Progenitor cell of endocrine pancreas (in vitro differentiated cells): ENCODE measurements at places on chromosomes 2 and 18. TPM values are rescaled to one million over a fixed set of nuclear protein-coding genes. Genes with fewer than 3 reads are reported as not detected.

- DNase-seq: no peak
- H3K4me1 ChIP-seq: no peaks in the 10 kb centered on the region
- no peak overlapping the region for H3K4me3 ChIP-seq
- H3K27ac ChIP-seq: no peak overlapping the region
- no peaks in the 10 kb centered on the region for H3K27me3 ChIP-seq
- no peaks in the 10 kb centered on the region for H3K36me3 ChIP-seq
Observed at GRCh38 chr2:57022496-57022895, 838.7 kb downstream of the CCDC85A start.

- H3K27ac ChIP-seq: no peak overlapping the region
- no peaks in the 10 kb centered on the region for H3K36me3 ChIP-seq
- no peak overlapping the region for H3K4me3 ChIP-seq
- DNase-seq: no peak
- peaks cover 12% of the 10 kb centered on the region for H3K27me3 ChIP-seq
- H3K4me1 ChIP-seq: peaks cover 2% of the 10 kb centered on the region
Observed at GRCh38 chr18:73827801-73828200, 319.8 kb downstream of the FBXO15 start.

DNA sequence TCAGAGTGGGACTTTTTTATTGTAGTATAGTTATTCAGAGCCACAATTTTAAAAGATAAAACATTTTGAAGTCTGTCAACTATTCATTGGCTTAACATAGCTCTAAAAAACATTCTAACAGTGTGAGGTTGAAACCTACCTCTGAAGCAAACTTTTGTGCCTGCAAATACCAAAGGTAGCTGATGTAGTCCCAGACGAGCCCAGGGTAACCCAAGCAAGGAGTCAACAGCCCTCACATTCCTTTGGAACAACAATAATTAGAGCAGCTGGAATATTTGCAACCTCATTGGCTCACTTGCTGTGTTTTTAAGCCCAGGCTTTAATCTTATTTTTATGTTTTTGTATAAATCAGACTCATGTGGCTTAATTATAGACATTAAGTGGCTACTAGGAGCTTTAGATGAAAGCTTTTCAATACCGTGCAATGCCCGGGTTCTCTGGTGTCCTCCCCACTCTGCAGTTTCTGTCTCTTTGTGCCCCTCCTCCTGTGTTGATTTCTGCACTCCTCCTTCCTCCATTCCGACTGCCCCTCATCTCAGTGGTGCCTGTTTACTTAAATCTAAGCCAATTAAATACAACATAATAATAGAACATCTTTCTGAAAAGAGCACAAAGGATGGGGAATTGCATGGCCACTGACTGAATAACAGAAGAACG is 157.9 kb upstream of the UNC80 start:
- DNase-seq: no peak
- no peaks in the 10 kb centered on the region for H3K4me1 ChIP-seq
- no peak overlapping the region for H3K27ac ChIP-seq
- no peaks in the 10 kb centered on the region for H3K36me3 ChIP-seq
- peaks cover 3% of the 10 kb centered on the region for H3K27me3 ChIP-seq

- H3K27me3 ChIP-seq: no peaks in the 10 kb centered on the region
- no peak overlapping the region for H3K4me3 ChIP-seq
- H3K4me1 ChIP-seq: peaks cover 8% of the 10 kb centered on the region
- peak overlapping the region; percentile 68 for H3K27ac ChIP-seq
- no peaks in the 10 kb centered on the region for H3K36me3 ChIP-seq
- DNase-seq: no peak
Observed at GRCh38 chr2:201219328-201220096, 36.6 kb downstream of the CASP10 start.

- H3K27me3 ChIP-seq: no peaks in the 10 kb centered on the region
- H3K4me3 ChIP-seq: no peak overlapping the region
Observed at GRCh38 chr18:38933910-38934510, 1368.4 kb upstream of the CELF4 start.

DNA sequence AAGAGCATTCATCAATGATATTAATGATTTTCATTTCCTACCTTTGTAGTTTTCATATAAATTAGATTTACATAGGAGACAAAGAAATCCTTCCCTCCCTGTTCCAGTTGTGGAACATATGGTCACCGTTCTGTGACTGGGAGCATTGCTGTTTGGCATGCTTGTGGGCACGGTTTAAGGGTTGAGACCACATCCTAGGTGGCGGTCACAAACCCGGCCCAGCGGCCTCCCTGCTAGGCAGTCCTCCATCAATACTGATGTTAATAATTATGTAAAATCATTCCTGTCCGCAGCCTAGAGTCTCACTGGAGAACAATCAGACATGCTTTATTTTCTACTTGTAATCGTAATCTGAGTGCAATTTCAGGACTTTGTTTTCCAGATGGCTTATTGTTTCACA is 117.9 kb downstream of the AGAP1 start:
- no peak overlapping the region for H3K4me3 ChIP-seq
- H3K4me1 ChIP-seq: peaks cover 18% of the 10 kb centered on the region
- DNase-seq: no peak

DNA sequence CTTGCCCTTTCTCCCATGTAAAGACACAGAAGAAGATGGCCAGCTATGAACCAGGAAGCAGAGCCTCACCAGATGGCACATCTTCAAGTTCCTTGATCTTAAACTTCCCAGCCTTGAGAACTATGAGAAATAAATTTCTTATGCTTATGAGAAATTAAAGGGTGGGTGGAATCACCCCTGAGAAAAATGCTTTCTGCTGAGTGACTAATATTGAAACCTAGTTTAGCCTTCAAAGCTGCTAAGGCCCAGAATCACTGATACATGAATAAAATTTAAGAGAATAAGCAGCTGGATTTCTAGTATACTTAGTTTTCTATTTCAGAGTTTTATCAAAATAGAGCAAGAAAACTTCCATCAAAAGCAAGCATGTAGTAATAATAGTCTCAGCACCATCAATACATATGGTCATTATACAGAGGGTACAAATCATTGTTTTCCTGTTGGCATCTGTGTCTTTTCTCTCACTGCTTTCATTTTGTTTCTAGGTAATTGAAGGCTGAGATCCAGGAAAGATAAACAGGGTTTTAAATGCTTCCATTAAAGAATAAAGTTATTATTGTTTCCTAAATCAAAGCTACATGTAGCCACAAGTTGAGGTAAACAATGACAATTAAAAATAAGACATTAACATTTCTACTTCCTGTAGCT is 53.3 kb upstream of the COL5A2 start:
- H3K36me3 ChIP-seq: no peaks in the 10 kb centered on the region
- H3K27ac ChIP-seq: no peak overlapping the region
- no peaks in the 10 kb centered on the region for H3K4me1 ChIP-seq
- H3K27me3 ChIP-seq: no peaks in the 10 kb centered on the region
- H3K4me3 ChIP-seq: no peak overlapping the region

GRCh38 chr2:238645095-238645494 is 202.8 kb upstream of the TWIST2 start:
- DNase-seq: no peak
- H3K27ac ChIP-seq: no peak overlapping the region
- no peak overlapping the region for H3K4me3 ChIP-seq
- peaks cover 2% of the 10 kb centered on the region for H3K27me3 ChIP-seq
- no peaks in the 10 kb centered on the region for H3K4me1 ChIP-seq
- H3K36me3 ChIP-seq: no peaks in the 10 kb centered on the region

- H3K4me3 ChIP-seq: no peak overlapping the region
- no peak overlapping the region for H3K27ac ChIP-seq
- DNase-seq: no peak
- no peaks in the 10 kb centered on the region for H3K36me3 ChIP-seq
Observed at GRCh38 chr18:24553571-24554285, 93.3 kb downstream of the HRH4 start.

GRCh38 chr2:127579231-127579630 is 43.7 kb downstream of the MYO7B start:
- H3K27ac ChIP-seq: no peak overlapping the region
- H3K27me3 ChIP-seq: peaks cover 19% of the 10 kb centered on the region
- H3K4me1 ChIP-seq: peaks cover 1% of the 10 kb centered on the region

DNA sequence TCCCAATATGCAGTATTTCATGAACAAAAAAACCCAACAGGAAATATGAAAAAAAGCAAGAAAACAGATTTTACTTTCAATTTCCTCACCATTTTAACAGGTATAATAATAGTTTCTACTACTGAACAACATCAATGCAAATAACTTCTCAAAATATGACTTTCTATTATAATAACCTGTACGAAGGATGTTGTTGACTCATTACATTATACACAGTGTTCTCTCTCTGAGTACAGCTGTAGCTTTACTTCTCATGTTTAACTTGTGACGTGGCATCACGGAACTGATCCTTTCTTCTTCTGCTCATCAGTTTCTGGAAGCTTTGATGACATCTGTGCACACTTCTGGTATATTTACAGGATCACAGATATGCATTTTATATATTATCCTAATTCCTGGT is 40.0 kb downstream of the FAM228A start:
- no peak overlapping the region for H3K4me3 ChIP-seq
- DNase-seq: no peak
- no peak overlapping the region for H3K27ac ChIP-seq
- no peaks in the 10 kb centered on the region for H3K27me3 ChIP-seq
- H3K4me1 ChIP-seq: no peaks in the 10 kb centered on the region
- peaks cover 14% of the 10 kb centered on the region for H3K36me3 ChIP-seq

GRCh38 chr2:12806549-12807242 is 90.0 kb downstream of the TRIB2 start:
- H3K4me3 ChIP-seq: no peak overlapping the region
- H3K27ac ChIP-seq: no peak overlapping the region
- DNase-seq: no peak
- no peaks in the 10 kb centered on the region for H3K27me3 ChIP-seq
- no peaks in the 10 kb centered on the region for H3K4me1 ChIP-seq

DNA sequence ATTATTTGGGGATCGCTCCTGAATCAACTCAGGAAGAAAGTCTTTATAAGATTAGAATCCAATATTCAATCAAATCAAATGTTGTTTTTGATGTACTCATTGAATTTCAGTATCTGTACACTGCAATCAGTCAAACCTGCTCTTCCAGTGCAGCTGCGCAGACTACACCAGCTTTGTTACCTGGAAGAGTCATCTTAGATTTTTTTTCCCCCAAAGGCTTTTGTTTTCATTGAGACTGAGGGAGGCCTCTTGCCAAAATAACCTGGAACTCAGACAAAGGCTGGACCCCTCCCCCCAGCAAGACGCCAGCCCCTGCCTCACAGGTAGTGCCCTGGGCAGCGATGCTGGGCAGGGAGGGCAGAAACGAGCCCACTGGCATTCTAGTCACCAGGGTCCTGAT is 74.8 kb downstream of the ARHGEF4 start:
- H3K27me3 ChIP-seq: peaks cover 9% of the 10 kb centered on the region
- no peak overlapping the region for H3K4me3 ChIP-seq
- peaks cover 16% of the 10 kb centered on the region for H3K4me1 ChIP-seq
- no peak for DNase-seq

- peaks cover 3% of the 10 kb centered on the region for H3K27me3 ChIP-seq
- no peak overlapping the region for H3K27ac ChIP-seq
- no peak overlapping the region for H3K4me3 ChIP-seq
- H3K4me1 ChIP-seq: no peaks in the 10 kb centered on the region
- H3K36me3 ChIP-seq: no peaks in the 10 kb centered on the region
- DNase-seq: no peak
Observed at GRCh38 chr18:74488864-74489263, 7.3 kb upstream of the CNDP2 start.

DNA sequence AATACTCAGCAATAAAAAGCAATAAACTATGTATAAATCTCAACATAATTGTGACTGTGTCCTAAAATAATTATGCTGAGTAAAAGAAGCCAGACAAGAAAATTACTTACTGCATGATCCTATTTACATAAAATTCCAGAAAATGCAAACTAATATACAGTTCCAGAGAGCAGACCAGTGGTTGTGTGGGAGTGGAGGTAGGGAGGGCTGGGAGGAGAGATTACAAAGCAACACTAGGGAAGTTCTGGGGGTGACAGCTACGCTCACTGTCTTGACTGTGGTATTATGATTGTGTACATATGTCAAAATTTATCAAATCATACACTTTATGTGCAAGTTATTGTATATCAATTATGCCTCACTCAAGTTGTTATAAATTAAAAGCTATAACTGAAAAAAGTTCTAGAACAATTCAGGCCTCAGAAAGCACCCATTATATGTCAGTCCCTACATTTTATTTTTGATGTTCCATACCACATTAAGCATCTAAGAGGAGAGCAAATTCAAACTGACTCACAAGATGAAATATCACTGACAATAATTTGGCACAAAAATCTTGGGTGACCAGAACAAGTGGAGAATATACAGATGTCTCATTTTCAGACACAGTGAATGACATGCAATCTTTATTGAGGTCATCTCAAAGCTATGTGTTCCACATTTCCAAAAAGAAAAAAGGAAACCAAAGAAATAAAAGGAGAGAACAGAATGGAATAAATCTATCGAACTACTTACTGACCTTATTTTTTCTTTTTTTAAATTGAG is 85.1 kb downstream of the ANTXR1 start:
- DNase-seq: no peak
- no peaks in the 10 kb centered on the region for H3K27me3 ChIP-seq
- H3K4me1 ChIP-seq: peaks cover 1% of the 10 kb centered on the region
- H3K36me3 ChIP-seq: peaks cover 15% of the 10 kb centered on the region

DNA sequence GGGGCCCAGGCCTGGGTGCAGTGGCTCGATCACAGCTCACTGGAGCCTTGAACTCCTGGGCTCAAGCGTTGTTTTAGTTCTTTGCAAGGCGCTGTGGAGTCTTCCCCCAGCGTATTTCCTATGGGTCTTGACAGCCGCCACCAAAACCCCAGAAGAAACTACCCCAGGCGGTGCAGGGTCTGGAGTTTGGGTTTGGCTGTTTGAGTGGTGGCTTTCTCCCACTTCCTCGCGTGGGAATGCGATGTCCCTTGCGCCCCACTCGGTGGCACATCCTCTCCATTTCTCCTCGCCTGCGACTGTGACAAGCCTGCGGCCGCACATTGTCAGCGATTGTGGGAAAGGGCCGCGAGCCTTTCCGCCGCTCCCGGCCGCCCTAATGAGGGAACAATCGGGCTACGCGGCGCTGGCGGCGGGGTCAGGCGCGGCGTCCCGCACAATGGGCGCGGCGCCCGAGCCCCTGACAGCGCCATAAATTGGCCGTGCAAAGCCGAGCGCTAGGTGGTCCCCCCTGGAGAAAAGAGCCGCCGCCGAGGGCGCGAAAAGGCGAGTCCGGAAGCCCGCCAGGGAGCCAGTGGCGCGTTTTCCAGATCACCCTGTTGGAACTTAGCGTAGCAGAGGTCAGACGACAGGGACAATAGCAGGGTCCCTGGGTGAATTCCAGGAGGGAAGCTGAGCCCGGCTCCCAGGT is 194.9 kb upstream of the POU3F3 start:
- H3K36me3 ChIP-seq: no peaks in the 10 kb centered on the region
- H3K4me1 ChIP-seq: peaks cover 8% of the 10 kb centered on the region
- DNase-seq: no peak

DNA sequence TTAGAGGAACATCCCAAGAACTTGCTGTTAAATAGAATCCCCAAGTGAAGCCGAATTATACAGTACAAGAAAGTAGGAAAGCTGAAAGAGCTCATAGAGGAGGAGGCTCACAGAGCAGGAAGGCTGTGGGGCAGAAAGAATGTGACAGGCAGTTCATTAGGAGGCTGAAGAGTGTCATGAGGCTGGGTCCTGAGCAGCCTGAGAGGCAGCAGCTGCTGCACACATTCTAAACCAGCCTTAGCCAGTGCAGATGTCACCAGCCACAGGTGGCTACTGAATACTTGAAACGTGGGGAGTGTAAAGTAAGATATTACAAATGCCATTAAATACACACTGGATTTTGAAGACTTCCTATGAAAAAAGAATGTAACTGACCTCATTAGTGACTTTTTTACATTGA is 490.2 kb upstream of the KLHL29 start:
- H3K4me1 ChIP-seq: no peaks in the 10 kb centered on the region
- no peak for DNase-seq
- peaks cover 5% of the 10 kb centered on the region for H3K27me3 ChIP-seq
- H3K4me3 ChIP-seq: no peak overlapping the region

GKN1 gene
- not detected in 2 replicates for total RNA-seq

NLRC4 gene
- not detected in 2 replicates for total RNA-seq

CFAP221 gene
- 33.0 and 37.4 TPM in 2 replicates for total RNA-seq

DSG4 gene
- not detected in 2 replicates for total RNA-seq

SELENOI gene
- 43.8 and 46.2 TPM in 2 replicates for total RNA-seq

UGT1A9 gene
- not detected in 2 replicates for total RNA-seq

AAK1 gene
- total RNA-seq: 42.5 and 43.4 TPM in 2 replicates

WDPCP gene
- 8.9 and 14.1 TPM in 2 replicates for total RNA-seq

ABCG5 gene
- total RNA-seq: not detected in 2 replicates
